Calu3 (cell line): ENCODE measurements at places on chromosomes 7 and 10.

DNA sequence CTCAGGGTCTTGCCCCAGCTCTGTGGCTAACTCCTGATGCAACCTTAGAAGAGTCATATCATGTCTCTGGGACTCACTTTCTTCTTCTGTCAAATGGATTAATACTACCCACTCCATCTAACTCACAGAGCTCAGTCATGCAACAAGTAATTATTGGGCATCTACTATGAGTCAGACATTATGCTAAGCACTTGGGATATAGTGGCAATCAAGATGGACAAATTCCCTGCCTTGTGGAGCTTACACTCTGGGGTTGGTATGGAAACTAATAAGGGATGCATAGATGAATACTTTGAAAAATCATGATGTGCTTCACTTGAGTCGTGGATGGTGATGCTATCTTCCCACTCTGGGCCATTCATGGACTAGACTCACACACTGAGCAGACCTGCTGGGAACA is 88.9 kb downstream of the KCNMA1 start:
- H3K27me3 ChIP-seq, result peaks cover 64% of the 10 kb centered on the region
- H3K4me3 ChIP-seq, result no peak overlapping the region
- H3K4me1 ChIP-seq, result no peaks in the 10 kb centered on the region
- no peak for DNase-seq
- no peaks in the 10 kb centered on the region for H3K36me3 ChIP-seq
- no peak overlapping the region for H3K27ac ChIP-seq

GRCh38 chr7:112581529-112581928 is 100.7 kb downstream of the LSMEM1 start:
- DNase-seq, result no peak
- H3K4me3 ChIP-seq, result no peak overlapping the region
- no peaks in the 10 kb centered on the region for H3K4me1 ChIP-seq

- H3K4me1 ChIP-seq, result no peaks in the 10 kb centered on the region
- DNase-seq, result no peak
- no peak overlapping the region for H3K4me3 ChIP-seq
- no peaks in the 10 kb centered on the region for H3K27me3 ChIP-seq
- H3K36me3 ChIP-seq, result peaks cover 5% of the 10 kb centered on the region
Measured at GRCh38 chr7:129497156-129497555, 5.2 kb upstream of the SMKR1 start.

DNA sequence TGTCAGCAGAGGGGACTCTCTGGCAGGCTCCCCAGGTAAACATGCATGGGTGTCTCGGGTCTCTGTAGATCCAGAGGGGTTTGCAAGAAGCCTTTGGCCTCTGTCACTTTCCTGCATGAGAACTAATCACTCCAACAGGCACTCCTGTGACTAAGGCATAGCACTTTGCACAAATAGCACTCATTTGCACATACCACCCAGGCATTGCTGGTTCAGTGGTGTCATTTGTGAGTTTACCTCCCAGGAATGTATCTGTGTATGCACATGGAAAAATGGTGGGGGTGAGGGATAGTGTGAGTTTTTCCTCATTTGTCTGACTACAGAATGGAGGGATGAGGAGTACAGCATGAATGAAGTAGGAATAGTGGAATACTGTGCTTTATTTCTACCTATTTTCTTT is 39.5 kb downstream of the CNNM1 start:
- H3K27me3 ChIP-seq, result no peaks in the 10 kb centered on the region
- DNase-seq, result no peak
- H3K4me3 ChIP-seq, result no peak overlapping the region
- H3K27ac ChIP-seq, result no peak overlapping the region
- H3K36me3 ChIP-seq, result no peaks in the 10 kb centered on the region
- no peaks in the 10 kb centered on the region for H3K4me1 ChIP-seq

DNA sequence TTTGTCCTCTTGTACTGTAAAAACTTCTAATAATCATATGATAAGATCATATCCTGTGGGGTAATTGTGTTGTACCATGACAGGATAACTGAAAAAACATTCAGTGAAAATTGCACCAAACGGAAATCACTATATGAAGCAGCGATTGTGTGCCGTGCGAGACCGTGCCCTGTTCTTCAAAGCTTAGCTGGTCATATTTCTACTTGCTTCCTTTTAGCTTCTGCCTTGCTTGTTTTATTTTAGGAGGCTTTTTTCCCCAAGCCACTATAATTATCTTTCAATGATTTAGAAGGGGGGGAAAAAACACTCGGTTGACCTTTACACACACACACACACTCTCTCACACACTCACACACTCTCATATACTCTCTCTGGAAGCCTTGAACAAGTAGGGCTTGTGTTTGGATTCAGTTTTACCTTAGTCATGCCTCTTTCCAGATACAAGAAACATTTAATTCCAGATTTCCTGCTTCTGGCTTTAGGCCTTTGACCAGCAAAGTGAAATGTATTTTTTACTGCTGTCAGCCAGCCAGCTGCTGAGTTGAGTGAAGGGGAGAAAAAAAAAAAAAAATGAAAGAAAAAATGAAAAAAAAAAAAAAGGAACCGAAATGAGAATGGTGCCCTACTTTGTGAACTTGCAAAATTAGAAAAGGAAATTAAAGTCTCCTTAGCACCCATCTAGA is 181.4 kb downstream of the ARID5B start:
- H3K4me1 ChIP-seq, result peaks cover 47% of the 10 kb centered on the region
- peak overlapping the region; percentile 89 for H3K27ac ChIP-seq
- peak; percentile 21 for DNase-seq
- H3K4me3 ChIP-seq, result peak overlapping the region; percentile 27
- H3K27me3 ChIP-seq, result no peaks in the 10 kb centered on the region

GRCh38 chr7:41378156-41378555 is 324.7 kb downstream of the INHBA start:
- H3K4me3 ChIP-seq, result no peak overlapping the region
- H3K27ac ChIP-seq, result no peak overlapping the region
- no peak for DNase-seq
- H3K36me3 ChIP-seq, result no peaks in the 10 kb centered on the region
- no peaks in the 10 kb centered on the region for H3K27me3 ChIP-seq
- peaks cover 9% of the 10 kb centered on the region for H3K4me1 ChIP-seq

- H3K36me3 ChIP-seq, result no peaks in the 10 kb centered on the region
- H3K27me3 ChIP-seq, result peaks cover 50% of the 10 kb centered on the region
- DNase-seq, result no peak
- no peaks in the 10 kb centered on the region for H3K4me1 ChIP-seq
- H3K27ac ChIP-seq, result no peak overlapping the region
- no peak overlapping the region for H3K4me3 ChIP-seq
Measured at GRCh38 chr7:38580485-38580884, 50.7 kb downstream of the AMPH start.

- DNase-seq, result no peak
- no peak overlapping the region for H3K4me3 ChIP-seq
- H3K27ac ChIP-seq, result no peak overlapping the region
- no peaks in the 10 kb centered on the region for H3K27me3 ChIP-seq
Measured at GRCh38 chr7:157284229-157285014, 52.4 kb upstream of the DNAJB6 start.

DNA sequence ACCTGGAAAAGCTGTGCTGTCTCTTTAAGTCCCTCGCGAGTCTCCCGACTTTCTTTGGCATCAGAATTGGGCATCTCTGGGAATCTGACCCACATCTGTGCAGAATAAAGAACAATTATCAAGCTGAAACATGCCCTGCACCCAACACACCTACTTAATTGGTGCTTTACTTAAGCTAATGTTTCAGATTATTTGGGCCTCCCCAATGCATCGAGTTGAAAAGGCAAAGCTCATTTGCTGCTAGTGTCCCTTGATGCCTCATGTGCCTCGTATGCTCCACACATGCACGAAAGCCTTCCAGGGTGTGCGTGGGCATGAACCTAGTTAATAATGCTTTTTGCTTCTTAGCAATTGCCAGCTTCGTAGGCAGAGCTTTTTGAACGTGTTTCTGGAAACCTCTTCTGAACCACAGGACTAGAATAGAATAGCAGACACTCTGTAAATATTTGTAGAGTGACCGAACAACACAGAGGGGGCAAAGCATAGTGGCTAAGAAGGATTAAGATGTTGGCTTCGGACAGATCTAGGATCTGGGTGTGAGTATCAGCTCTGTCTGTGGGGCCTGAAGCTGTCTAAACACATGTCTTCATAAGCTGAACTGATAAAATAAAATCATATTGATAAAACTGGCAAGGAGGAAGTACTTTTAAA is 26.7 kb upstream of the FGFR2 start:
- no peaks in the 10 kb centered on the region for H3K4me1 ChIP-seq
- no peak for DNase-seq
- H3K4me3 ChIP-seq, result no peak overlapping the region
- H3K36me3 ChIP-seq, result no peaks in the 10 kb centered on the region

DNA sequence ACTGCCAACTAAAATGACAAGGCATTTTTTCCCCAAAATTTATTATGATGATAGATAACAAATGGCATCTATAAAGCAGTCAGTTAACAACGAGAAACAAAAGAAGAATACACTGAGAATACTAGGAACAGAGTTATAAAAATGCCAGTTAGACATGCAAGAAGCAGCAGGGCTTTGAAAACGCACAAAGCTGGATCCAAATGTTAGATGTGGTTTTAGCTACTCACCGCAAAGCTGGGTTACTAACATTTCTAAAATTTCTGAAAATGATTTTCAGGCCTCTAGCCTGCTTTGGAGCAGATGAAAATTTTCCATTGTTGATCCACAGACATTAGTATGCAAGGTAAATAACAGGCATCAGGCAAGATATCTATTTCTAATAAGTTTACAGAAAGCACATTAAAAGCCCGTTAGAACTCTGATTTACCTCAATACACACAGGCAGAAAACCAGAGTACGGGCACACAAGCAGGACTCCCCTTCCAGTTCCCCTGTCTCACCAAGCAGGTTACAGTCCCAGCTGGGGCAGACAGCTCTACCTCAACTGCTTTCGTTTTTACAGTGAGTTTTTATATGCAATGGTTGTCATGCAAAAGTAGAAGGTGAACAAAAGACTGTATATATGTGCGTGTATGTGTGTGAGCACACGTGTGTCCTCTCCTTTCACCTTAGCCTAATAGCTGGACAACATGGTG is 37.9 kb downstream of the GLI3 start:
- H3K4me3 ChIP-seq, result no peak overlapping the region
- H3K27me3 ChIP-seq, result peaks cover 23% of the 10 kb centered on the region
- DNase-seq, result no peak
- no peaks in the 10 kb centered on the region for H3K36me3 ChIP-seq
- no peaks in the 10 kb centered on the region for H3K4me1 ChIP-seq

DNA sequence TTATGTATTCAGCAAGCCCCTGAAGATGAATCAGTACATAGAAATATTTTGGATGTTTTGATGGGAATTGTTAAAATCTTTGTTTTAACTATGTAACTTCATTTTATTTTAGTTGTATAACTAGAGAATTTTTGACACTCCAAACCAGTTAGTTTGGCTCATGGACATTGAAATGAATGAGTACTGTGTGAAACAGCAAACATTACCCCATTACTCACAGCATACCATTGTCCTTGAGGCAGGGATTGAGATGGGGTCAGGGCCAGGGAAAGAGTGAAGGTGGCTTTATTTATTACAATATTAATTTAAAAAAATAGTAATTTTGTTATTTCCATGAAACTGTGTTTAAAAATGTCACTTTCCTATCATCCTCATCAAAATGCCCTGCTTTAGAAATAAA is 4.8 kb upstream of the BMPER start:
- peaks cover 3% of the 10 kb centered on the region for H3K4me1 ChIP-seq
- no peak overlapping the region for H3K4me3 ChIP-seq

GRCh38 chr10:84933402-84933801 is 605.0 kb downstream of the CCSER2 start:
- no peaks in the 10 kb centered on the region for H3K36me3 ChIP-seq
- no peak for DNase-seq
- no peak overlapping the region for H3K4me3 ChIP-seq
- H3K27ac ChIP-seq, result no peak overlapping the region
- no peaks in the 10 kb centered on the region for H3K4me1 ChIP-seq
- peaks cover 26% of the 10 kb centered on the region for H3K27me3 ChIP-seq
